ENCODE measurements at places on chromosomes 4 and X.

GRCh38 chrX:136687457-136687856 lies 39.5 kb downstream of the CD40LG start:
- no peak for DNase-seq

DNA sequence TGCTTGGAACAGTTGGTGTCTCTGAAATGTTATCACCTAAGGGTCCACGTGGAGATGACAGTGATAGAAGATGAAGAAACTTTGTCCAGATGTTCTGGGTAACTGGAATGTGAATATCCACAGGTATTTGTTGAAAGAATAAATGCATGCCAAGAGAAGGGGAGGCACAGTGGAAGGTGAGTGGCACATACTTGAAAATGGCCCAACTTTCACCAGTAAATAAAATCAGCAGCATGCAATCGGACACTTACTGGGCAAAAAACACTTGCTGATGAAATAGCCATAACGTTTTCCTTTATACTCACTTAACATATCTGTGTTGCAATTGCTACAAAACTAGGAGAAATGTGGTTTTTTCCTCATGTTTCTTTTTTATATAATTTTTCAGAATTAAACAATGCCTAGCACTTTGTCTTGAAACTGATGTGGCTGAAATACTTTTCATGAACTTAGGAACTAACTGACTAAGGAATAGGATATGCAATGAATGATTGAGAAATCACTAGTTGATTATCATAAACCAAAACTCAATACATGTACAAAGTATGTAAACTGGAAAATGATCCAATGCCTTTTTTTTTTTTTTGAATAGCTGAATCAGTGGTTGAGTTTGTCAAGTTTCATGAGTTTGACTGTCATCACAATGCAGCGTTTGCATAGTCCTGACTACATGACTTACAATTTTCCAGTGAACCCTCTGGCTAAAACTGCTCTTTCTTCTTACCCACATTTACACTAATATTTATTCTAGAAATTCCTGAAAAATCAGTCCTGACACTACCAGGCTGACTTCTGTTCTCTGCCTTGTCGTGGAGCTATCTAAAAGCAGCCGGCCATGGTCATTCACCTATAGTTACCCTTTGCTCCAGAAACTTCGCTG lies 127.4 kb downstream of the CPE start:
- no peak for DNase-seq

DNA sequence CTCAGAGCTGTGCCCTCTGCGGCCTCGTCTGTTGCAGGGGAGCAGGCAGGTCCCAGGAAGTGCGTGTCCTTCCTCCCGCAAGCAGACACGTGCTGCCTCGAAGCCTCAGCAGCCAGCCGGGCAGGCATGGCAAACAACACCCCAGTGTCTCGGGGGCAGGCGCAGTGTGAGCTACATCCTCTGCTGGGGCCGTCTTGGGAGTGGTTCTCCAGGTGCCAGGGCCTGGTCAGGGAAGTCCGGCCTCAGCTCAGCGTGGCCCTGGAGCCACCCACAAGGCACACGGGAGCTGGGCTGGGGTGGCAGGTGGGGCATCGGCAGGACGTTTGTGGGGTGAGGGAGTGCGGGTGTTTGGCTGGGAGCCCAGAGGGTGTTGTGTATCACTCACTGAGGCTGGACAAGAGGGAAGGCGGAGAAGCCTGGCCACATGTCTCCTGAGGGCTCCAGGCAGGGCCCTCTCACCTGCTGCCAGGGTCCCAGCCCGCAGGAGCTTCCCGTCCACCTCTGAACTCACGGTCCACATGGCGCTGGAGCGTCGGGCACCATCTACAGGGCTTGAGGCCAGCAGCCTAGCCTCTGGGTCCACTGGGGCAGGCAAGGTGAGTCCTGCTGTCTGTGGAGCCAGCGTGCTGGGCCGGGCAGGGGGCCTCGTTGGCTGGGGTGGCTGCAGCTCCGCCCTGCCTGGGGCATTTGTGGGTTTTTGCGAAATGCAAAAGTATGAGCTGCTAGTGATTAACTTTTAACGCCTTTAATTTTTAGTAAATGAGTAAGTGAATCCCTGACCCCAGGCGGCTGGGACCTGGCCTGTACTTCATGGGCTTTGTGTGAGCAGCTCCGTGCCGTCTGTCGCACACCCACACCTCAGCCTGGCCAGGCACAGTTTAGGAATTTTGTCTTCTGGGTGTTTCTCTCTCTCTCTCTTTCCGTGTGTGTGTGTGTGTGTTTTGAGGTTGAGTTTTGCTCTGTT lies 17.3 kb upstream of the UVSSA start:
- DNase-seq: no peak

- no peak for DNase-seq
Measured at GRCh38 chrX:39654952-39655351, 442.8 kb downstream of the BCOR start.

DNA sequence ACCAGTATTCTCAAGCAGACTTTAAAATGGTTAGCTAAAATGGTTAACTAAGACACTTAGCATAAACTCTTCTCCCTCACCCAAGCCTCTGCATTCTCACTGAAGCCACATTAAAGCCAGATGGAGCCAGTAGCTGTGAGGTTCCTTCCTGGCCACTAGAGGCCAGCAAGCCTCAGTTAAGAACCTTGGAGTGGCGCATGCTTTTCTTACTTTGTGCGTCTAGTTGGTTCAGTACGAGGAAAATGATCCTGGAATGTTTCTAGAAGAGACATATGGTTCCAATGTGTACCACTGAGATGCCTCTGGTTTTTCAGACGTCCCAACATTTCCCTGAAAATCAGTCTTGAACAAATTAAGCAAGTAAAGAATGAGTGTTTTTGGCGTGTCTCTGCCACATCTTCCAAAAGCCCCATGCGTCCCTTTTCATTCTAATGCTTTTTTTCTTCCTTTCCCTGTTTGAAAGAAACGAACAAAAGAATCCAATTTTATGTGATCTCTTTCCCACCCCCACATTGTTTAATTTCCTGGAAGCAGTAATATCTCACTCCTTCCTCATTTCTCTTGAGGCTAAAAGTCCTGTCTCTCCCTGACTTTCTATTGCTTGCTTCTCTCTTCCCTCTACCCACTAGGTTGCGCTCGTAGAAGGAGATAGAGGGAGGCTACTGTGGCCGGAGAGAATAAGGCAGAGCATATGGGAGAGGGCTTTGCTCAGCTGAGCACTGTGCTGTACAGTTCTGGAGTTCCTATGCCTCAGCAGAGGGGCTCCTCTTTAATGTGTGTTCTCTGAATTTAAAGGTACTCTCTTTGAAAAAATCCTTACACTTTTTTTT lies 82.9 kb upstream of the TAB3 start:
- DNase-seq: no peak

GRCh38 chr4:10033191-10033881 lies 12.0 kb upstream of the SLC2A9 start:
- DNase-seq: no peak

GRCh38 chr4:7540206-7540605 lies 105.5 kb upstream of the PSAPL1 start:
- DNase-seq: no peak

DNA sequence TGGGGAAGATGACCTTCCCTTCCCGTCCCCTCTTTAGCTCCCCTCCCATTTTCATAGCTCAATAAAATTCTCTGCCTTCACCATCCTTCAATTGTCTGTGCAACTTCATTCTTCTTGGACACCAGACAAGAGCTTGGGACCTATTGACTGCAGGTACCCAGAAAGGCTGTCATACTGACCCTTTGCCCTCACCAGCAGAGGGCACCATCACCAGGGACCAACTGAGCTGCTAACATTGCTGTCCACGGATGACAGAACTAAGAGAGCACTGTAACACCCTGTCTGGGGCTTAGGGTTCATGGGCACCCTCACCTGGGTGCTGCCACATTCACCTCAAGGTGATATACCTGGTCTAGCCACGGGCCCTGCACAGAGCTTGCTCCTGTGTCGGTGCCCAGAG lies 141.3 kb upstream of the VCX3B start:
- DNase-seq: no peak

DNA sequence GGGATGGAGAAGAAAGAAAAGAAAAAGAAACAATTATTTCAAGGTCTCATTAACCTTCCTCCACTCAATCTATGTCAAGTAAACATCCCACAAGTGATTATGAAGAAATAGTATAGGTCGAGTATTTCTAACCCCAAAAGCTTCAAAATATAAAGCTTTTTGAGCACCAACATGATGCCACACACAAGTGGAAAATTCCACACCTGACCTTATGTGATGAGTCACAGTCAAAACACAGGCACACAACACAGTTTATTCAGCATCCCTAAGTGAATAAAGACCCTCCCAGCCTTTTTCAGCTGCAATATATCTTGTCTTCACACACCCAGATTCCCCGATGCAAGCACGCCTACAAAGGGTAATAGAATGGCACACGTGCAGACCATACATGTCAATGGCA lies 51.7 kb upstream of the VEGFC start:
- DNase-seq: no peak

- DNase-seq: no peak
Measured at GRCh38 chrX:48083212-48083611, 11.8 kb upstream of the ZNF630 start.

GRCh38 chr4:185912779-185913178 lies 100.8 kb upstream of the SORBS2 start:
- no peak for DNase-seq

DNA sequence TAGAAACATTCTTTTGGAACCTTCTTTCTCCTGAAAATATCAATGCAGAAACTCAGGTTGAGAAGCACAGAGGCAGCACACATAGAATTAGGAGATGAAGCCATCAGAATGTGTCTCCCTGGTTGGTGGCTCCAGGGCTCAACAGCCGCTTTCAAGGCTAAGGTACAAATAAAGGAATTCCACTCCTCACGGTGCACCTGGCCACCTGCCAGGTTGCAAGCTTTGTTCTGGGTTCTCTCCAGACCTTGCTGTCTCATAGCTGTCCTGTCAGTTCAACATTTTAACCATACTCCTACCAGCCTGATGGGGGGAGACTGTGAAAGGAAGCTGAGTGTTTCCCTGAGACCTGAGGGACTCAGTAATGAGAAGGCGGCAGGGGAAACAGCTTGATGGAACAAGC lies 96.3 kb upstream of the HPF1 start:
- DNase-seq: no peak

Measured in stimulated activated CD8-positive, alpha-beta memory T cell treated with anti-CD3 and anti-CD28 coated beads, Interleukin-15, amount 100 ng/mL, for 4 hours (primary cell).